Astrocyte (in vitro differentiated cells and primary cell): ENCODE measurements at places on chromosomes 5 and 9.

- DNase-seq = peak; percentile 59
Measured at GRCh38 chr5:89036704-89037489, 153.9 kb upstream of the MEF2C start.

GRCh38 chr5:138990986-138991590 is 116.0 kb upstream of the LRRTM2 start:
- no peak for DNase-seq

DNA sequence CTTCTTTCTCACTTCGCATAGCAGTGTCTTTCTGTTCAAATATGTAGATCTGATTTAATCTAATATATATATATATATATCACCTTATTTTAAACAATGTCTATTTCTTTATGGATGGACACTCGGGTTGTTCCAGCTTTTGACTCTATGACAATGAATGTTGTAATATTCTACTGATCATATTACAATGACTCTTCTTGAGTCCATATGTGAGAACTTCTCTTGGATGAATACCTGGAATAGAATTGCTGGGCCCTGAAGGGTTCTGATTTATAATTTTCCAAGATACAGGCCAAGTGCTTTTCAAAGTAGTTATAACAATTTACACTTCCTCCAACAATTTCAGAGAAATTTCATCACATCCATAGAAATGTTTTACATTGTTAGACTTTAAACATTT is 28.8 kb downstream of the NTRK2 start:
- DNase-seq = no peak

DNA sequence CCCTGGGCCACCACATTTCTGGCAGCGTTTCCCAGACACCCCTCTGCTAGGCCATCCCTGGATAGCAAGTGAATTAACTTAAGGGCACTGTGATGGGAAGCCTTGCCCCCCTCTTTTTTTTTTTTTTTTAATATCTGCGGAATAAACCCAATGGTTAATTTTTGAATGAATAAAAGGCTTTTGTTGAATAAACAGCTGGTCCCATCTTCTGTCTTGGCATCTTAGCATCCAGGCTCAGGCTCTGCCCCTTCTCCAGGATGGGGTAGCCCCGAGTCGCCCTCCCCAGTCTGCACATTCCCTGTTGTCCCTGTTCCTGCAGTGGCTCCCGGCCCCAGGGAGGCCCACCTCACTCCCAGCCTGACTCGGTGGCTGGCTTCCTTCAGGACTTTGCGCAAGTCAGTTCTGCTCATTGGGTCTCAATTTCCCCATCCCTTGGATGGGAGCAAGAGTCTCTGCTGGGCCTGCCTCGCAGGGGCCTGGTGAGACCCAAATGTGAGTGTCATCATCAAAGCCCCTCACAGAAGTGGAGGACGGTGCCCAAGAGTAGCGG is 29.0 kb upstream of the HMCN2 start:
- no peak for DNase-seq

GRCh38 chr9:112624711-112625707 is 92.9 kb downstream of the INIP start:
- peak; percentile 50 for DNase-seq

DNA sequence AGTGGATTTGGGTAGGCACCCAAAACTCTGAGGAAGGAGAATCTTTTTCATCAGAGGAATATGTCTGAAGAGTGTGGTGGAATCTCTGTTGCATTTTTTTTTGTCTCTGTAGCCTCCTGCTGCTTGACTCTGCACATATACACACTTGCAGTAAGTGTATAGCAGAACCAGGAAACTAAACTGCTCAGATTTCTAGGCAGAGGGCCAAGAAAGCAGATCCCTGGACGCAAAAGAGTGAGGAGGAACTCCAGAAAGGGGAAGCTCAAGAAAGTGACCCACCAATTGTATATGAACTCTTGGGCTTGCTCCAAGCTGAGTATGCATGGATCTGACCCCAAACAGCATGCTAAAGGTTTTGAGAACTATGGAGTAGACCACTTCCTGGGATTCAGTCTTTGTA is 181.8 kb downstream of the GADD45G start:
- DNase-seq = no peak
